ENCODE measurements at places on chromosomes 1 and 21.

DNA sequence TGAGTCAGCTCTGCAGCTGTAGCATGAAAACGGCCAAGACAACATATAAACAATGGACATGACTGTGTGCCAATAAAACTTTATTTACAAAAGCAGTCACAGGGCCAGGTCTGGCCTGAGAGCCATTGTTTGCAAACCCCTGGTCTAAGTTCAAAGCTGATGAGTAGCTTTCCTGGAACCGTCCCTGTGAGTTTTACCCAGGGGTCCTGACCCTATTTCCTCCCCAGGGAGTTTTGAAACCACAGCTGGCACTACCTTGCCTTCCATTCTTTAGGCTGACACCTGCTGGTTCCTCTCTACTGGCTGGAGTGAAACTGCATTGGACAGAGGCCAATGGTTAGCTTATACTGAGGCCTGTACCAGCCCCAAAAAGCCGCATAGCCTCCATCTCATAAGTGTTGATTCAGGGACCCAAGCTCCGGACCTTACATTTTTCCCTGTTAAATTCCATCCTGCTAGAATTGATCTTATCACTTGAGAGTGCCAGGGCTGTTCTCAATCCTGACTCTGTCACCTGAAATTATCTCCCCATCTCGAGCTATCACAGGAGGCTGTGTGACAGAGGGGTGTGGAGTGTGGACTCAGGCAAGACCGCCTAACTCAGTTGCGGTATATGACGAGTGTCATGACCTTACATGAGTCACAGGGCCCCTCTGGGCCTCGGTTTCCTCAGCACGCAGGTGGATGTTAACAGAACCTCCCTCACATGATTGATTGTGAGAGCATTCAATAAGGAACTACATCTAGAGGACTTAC, 343.6 kb downstream of the NPHP4 start:
- peak; percentile 30 for DNase-seq

- no peak for DNase-seq
These were observed 94.6 kb downstream of the IGSF21 start for GRCh38 chr1:18201997-18202719.

DNA sequence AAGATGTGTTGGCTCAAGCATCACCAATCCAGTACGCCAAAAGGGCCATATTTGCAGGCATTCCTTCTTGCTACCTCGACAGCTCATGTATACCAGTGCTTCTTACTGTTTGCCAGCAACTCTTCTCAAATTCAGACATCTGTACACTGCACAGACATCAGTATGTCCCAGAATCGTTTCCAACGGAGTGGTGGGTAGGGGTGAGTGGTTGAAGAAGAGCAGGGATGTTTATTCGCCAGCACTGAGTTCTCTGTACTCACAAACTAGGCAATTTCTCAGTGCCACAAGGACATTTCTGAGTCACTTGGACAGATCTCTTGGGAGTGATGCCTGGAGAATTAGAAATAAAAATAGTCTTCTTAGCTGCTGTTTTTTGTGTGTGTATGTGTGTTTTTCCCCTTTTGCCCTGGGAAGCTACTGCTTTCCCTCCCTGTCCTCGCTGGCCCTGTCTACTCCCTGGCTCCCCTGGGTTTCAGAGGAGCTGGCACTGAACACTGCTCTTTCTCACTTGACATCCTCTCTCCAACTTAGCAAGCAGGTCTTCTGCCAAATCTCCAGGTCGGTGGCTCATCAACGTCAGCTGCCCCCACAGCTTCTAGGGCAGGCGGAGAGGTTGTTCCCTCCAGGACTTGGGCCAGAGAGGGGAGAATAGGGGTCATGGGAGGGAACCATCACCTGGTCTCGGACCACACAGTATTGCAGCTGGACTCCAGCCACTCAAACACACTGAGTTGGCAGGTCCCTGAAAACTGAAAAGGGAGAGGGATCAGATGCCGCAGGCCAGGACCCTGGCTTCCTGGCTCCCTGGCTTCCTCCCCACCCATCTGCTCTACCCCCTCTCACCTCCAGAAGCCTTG, 90.5 kb downstream of the NMNAT2 start:
- DNase-seq = no peak

- DNase-seq = no peak
These were observed 32.6 kb downstream of the CTBS start for GRCh38 chr1:84541679-84542078.

- no peak for DNase-seq
These were observed 99.0 kb upstream of the C1orf105 start for GRCh38 chr1:172321451-172321850.

- DNase-seq = no peak
These were observed 38.4 kb downstream of the ZP4 start for GRCh38 chr1:237852342-237852741.

GRCh38 chr1:234331507-234331906, 41.7 kb upstream of the COA6 start:
- DNase-seq = no peak

- DNase-seq = no peak
These were observed 17.7 kb downstream of the NENF start for GRCh38 chr1:212450331-212450881.

DNA sequence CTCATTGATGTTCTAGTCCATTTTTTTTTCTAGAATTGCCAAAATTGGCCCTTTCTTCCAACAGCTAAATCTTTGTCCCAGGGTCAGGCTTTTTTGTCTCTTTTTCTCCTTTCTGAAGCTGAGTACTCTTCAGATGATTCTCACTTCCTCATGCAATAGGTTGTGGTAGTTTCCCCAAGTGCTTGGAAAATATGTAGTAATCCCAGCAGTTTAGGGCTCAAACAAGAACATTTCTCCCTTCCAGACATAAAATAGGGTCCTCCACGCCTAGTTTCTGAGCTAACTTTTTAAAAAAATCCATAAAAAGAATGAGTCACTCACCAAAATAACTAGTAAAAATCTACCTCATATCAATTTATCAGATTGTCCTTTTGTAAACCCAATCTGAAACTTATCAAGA, 10.0 kb upstream of the MCOLN3 start:
- no peak for DNase-seq

GRCh38 chr1:208461680-208462079, 217.5 kb upstream of the PLXNA2 start:
- DNase-seq = no peak

DNA sequence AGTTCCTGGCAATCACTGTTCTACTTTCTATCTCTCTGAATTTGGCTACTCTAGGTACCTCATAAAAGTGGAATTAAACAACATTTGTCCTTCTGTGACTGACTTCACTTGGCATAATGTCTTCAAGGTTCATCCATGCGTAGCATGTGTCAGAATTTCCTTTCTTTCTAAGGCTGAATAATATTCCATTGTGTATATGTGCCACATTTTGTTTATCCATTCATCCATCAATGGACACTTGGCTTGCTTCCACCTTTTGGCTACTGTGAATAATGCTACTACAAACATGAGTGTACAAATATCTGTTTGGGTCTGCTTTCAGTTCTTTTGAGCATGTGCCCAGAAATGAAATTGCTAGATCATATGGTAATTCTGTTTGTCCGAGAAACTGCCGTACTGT, 14.7 kb downstream of the CACHD1 start:
- DNase-seq = peak; percentile 74

- DNase-seq = no peak
These were observed 7.3 kb upstream of the ACOT11 start for GRCh38 chr1:54540582-54541295.

DNA sequence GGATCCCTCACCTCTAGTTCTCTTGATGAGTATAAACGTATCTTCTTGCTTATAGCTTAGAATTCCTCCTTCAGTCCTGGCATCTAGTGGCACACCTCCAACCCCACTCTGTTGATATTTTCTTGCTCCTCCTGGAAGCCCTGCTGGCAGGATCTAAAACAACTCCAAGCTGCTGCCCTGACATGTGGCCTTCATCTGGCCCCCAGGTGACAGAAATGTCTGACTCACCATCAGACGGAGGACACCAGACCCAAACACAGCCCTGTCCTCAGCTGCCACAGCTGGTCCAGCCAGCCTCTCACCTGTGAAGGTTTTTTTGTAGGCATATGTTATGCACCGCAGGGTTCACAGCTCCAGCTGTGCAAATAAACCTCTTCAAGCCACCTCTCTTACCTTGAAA, 53.4 kb downstream of the KRTAP19-8 start:
- no peak for DNase-seq

DNA sequence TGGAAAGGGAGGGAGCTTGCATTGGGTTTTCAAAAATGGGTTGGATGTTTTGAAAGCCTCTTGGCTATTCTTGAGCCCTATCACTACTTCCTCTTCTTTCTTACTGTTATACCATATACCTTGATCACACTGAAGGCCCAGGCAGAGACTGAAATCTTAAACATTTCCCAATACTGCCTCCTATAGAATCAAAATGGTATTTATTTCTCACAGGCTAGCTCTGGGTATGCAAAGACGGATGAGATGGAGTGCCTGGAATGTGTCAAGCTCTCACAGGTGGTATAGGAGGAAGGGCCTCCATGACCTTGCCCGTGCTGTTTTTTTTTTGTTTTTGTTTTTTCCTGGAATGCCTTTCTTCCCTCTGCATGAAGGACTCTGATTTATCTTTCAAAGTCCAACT, 268.4 kb upstream of the USP24 start:
- no peak for DNase-seq

GRCh38 chr21:32212116-32212515, 66.7 kb downstream of the MIS18A start:
- DNase-seq = no peak

DNA sequence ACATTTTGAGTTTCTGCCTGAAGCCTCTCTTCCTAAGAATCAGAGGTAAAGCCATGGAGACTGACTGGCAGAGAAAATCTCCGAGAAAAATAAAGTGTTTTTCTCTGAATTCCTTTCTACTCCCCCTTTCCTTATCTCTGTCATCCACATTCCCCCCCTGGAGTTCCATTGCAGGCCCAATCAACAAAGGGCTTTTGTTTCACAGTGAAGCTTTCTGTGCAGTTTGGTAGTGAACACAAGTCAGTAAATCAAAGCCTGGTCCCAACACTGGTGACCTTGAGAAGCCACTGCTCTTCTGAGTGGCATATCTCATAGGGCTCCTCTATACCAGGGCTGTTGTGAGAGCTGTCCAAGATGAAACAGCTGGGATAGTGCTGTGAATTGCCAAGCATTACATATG, 228.4 kb downstream of the SEC16B start:
- DNase-seq = no peak

DNA sequence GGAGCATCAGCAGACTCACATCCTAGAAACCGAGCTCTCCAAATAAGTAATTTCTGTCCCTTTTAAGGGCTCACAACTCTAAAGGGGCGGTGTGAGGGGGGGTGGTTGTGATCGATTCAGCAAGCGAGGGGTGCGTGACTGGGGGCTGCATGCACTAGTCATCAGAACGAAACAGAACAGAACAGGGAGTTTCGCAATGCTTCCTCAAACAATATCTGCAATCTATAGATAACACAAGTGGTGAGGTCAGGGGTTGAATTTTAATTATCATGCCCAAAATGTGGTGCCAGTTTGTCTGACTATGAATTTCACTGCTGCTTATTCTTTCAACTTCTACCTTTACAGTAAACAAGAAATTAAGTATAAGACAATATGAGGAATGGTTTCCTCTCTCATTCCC, 1003.0 kb upstream of the NCAM2 start:
- no peak for DNase-seq

- no peak for DNase-seq
These were observed 64.5 kb upstream of the CHRM3 start for GRCh38 chr1:239321877-239322276.

DNA sequence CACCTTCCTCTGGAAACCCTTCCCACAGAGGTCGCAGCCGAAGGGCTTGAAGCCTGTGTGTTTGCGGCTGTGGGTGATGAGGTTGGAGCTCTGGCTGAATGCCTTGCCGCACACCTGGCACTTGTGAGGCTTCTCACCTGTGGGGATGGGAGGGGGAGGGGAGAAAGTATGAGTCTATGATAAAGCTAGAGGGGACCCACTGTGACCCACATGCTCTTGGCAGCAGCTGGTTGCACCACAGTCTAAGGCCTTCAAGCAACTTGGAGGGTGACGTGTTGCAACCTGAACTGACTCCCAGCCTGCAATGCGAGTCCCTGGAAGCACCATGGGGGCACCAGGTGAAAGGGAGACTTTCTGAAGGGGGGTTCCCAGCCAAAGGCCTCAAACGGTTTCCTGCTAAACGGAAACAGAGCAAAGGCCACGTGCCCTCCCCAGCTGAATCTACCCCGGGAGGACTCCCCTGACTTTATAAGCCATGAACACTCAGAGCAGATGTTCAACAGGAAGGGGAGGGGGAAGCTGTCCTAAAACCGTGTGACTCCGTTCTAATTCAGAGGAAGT, 10.6 kb downstream of the GFI1 start:
- DNase-seq = peak; percentile 25

DNA sequence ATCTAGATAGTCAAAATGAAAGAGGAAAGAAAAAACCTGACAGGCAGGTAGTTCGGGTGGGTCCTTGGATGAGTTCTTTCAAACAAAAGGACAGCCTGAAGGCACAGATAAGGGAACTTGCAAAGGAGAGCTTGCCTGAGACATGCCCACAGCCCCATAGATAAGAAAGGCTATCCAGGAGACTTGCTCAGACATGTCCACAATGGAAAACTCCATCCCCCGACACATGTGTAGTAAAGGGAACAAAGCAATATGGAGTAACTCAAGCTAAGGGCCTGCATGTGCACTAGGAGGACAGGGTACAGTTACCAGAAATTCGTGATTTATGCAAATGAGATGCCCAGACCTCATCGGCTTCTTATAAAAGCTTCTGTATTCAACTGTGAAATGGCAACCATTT, 281.5 kb downstream of the NEGR1 start:
- DNase-seq = peak; percentile 46

DNA sequence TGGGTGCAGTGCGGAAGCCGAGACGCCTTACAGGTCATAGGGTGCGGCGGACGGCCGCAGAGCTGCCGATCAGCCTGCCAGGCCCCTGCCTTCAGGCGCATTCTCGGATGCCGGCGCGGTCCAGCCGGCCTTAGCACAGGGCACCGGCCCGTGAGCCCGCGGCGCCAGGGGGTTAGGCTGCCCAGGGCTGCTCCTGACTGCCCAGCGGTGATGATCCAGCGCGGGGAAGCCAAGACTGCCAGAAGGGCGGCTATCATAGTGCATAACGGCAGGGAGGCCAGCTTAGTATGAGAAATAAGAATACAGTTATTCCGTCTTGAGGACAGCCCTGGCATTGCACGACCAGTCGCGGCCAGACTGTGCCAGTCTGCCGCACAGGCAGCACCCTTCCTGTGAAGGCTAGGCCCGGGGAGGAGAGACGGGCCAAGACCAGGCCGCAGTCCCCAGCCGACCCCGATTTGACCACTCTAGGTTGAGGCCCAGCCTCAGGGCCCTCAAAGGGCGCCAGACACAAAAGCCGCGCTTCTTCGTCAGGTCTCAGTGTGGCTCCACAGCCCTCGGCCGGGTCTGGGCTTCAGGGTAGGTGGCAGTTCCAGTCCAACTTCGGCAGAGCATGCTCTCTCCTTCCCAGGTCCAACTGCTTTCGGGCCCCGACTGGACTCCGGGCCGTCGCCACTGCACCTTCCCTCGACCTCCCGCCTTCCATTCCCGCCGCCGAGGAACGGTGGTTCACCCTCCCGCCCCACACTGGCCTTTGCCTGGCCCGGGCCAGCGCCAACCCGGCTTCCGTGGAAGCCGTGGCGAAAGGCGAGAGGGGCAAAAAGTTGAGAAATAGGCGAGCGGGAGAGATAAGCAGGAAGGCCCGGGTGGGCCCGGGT, 829 bp downstream of the ALX3 start:
- DNase-seq = no peak
